ENCODE measurements at places on chromosomes 2 and 18.

DNA sequence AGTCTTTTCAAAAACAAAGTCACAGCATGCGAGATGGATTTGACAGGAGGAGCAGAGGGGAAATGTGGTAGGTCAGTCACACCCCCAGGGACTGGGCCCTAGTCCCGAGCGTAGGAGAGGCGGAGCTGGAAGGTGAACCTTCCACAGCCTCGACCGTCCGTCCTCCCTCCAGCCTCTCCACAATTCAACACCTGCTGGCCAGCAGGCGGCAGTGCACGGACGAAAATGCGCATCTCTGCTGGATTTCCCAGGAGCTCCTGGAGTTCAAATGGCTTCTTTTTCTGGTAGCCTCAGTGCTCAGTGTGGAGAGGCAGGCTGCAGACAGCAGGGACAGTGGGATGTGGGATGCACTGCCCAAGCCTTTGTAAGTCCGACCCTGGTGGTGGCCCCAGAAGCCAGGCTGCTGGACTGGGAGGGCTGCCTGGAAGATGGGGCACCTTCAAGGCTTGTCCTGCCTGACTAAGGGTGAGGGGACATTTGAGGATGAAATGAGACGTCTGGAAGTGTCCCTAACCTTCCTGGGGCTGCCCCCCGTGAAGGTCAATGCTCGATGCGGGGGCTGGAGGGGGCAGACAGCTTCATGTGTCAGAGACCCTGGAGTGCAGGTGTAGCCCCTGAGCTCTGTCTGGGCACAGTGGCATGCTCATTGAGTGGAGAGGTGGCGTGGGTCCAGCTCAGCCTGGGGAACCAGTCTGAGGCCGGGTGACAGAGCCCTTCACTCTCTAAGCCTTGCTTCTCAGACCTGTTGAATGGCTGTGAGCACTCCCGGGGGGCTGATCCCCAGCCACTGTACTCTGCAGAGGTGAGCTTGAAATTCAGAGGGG lies 189.5 kb downstream of the TFCP2L1 start:
- no peak for DNase-seq
- H3K27me3 ChIP-seq: peaks cover 6% of the 10 kb centered on the region
- H3K4me3 ChIP-seq: no peak overlapping the region
- no peaks in the 10 kb centered on the region for H3K4me1 ChIP-seq
- no peaks in the 10 kb centered on the region for H3K36me3 ChIP-seq
- H3K27ac ChIP-seq: no peak overlapping the region

DNA sequence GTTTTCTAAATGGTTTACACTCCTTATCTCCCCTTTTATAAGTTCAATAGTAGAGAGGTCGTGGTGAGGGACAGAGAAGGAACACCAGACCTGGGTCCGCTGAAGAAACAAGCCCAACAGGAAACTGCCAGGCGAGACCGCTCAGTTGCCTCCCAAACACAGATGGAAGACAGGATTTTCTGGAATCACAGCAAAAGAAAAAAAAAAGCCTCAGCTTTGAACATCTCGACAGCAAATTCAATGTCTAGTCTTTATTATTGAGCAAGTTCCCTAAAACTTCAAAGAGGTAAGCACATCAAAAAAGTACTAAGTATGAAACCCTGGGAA lies 33.5 kb upstream of the GNAL start:
- H3K4me3 ChIP-seq: no peak overlapping the region
- H3K4me1 ChIP-seq: peaks cover 6% of the 10 kb centered on the region
- no peak overlapping the region for H3K27ac ChIP-seq
- H3K27me3 ChIP-seq: peaks cover 51% of the 10 kb centered on the region
- H3K36me3 ChIP-seq: no peaks in the 10 kb centered on the region

GRCh38 chr2:191070276-191070675 lies 56.3 kb upstream of the STAT1 start:
- no peaks in the 10 kb centered on the region for H3K4me1 ChIP-seq
- no peaks in the 10 kb centered on the region for H3K36me3 ChIP-seq
- no peak overlapping the region for H3K27ac ChIP-seq
- no peaks in the 10 kb centered on the region for H3K27me3 ChIP-seq
- no peak for DNase-seq
- no peak overlapping the region for H3K4me3 ChIP-seq

DNA sequence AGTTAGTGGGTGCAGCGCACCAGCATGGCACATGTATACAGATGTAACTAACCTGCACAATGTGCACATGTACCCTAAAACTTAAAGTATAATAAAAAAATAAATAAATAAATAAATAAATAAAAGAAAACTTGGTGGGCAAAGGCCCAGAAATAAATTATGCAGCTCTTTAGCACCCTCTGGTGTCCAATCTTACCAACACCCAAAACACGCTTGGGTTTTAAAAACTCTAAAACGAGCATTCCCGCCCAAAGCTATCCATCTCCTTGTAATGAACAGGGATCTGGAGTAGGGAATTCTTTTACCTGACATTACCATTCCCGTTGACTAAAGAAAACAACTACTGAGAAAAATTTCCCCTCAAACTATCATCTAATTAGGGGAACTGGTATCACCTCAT lies 2005.9 kb upstream of the CELF4 start:
- no peaks in the 10 kb centered on the region for H3K27me3 ChIP-seq
- H3K4me1 ChIP-seq: no peaks in the 10 kb centered on the region
- no peak overlapping the region for H3K4me3 ChIP-seq
- no peaks in the 10 kb centered on the region for H3K36me3 ChIP-seq
- no peak for DNase-seq

DNA sequence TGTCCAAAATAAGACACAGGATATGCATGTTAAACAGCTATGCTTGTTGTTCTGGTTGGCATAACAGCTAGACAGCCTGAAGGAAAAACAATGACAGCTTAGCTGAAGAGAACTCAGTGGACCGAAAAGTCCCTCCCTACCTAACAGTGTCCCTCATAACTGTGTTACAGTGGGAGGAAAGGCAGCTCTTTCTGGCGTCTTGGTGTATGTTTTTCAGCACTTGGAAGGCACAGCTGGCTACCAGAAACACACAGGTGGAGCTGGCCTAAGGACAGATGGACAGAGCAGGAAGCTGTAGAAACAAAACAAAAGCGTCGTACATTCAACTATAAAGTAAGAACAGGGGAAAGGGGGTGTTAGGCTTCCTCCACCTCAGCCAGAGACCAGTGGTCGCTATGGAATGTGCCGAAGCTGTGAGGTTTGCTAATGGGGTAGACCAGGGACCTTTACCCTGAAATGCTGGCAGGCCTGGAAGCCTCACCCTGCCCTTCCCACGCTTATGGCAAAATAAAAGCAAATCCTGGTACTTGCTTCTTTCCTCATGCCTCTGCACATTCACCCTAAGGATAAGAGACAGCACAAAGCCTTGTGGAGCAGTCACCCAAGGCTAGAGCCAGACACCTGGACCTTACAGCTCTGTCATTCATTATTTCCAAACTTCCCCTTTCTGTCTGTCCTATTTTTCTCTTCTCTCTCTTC lies 103.5 kb upstream of the TRIB2 start:
- peaks cover 51% of the 10 kb centered on the region for H3K4me1 ChIP-seq
- no peak for DNase-seq
- peak overlapping the region; percentile 29 for H3K4me3 ChIP-seq
- no peaks in the 10 kb centered on the region for H3K36me3 ChIP-seq

DNA sequence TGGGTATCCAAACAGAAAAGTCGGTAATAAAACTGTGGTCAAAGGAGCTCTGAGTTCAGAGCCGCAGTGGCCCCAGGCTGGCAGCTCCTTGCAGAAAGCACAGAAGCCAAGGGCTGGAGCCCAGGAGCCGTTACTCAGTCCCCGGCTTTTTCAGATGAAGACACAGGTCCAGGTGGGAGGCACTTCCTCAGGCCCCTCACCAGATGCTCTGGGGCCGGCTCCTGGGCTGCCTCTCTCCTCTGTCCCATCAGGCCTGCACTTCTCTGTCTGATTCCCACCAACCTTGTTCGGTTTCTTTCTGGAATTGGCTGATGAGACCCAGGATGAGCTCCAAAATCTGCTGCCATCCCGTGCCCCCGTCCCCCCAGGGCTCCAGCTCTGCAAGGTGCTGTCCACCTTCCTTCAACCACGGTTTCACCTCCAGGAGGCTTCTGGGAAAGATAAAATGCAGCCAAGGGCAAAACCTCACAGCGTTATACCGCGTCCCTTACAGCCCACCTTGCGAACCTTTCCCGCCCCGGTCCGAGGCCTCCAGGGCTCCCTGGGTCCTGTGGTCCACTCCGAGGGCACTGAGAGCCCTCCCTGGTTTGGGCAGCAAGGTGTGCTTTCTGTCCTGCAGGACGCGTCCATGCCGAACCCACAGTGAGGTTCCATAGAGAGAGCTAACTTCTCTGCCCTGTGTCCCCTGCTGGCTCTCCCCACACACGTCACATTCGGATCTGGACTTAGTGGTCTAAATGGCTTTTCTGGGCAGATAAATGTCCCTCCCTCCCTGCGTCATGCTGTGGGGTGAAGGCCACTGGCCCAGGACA lies 102.9 kb downstream of the TPO start:
- no peaks in the 10 kb centered on the region for H3K27me3 ChIP-seq
- H3K4me1 ChIP-seq: peaks cover 15% of the 10 kb centered on the region
- no peak overlapping the region for H3K4me3 ChIP-seq
- no peaks in the 10 kb centered on the region for H3K36me3 ChIP-seq
- no peak for DNase-seq

DNA sequence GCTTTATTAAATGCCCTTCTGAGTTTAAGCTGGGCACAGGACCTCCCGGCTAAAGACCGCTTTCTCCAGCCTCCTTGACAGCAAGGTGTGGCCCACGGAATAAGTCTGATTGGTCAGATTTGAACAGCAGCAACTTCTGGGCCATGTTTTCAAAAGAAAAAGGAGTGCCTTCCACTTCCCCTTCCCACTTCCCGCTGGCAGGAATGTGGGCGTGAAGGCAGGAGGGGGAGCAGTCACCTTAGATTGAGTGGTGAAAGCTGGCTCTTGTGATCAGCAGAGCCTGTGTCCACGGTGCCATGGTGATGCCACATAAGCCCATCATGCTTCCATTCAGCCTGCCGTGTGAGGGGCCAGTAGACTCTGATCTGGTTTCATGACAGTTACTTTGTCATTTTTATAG lies 136.6 kb upstream of the GLI2 start:
- H3K36me3 ChIP-seq: no peaks in the 10 kb centered on the region
- H3K27ac ChIP-seq: no peak overlapping the region
- DNase-seq: no peak
- H3K4me3 ChIP-seq: no peak overlapping the region
- H3K4me1 ChIP-seq: no peaks in the 10 kb centered on the region

All from activated B cell treated with CpG ODN at 0.5 μM for 24 hours (primary cell).